ENCODE measurements at places on chromosomes 5 and 9.
A peak's percentile ranks its signal among the peaks of the same experiment; 100 is the strongest.

DNA sequence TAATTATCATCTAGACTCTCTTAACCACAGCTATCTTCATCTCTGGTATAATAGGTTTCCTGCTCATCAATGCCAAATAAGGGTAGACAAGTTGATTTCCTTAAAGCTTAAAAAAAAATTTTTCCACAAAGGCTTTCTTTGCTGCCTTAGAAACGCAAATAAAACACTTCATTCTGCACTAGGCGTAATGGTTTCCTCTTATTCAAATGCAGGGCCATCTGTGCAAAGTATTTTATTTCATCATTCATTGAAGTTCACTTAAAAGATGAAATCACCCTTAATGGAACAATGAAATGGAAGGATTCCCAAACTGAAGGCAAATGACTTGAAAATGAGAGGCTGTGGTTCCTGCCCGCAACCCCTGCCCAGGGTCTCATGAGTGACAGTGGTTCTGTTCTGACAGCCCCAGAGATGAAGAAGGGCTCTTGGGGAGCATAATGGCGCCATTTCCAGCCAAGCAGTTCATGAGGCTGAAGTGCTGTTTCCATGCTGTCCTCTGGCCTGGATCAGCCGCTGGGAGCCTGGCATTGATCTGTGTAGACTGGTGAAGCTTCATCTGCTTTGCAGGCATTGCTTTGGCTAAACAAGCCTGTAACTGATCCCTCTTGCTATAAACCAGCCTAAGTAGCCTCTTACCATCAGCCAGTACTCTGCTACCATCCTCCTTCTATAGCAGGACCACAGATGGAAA lies 276.9 kb upstream of the WWC1 start:
- no peak overlapping the region for H3K4me3 ChIP-seq
- H3K36me3 ChIP-seq: no peaks in the 10 kb centered on the region
- H3K27me3 ChIP-seq: no peaks in the 10 kb centered on the region
- H3K4me1 ChIP-seq: no peaks in the 10 kb centered on the region
- no peak overlapping the region for H3K27ac ChIP-seq
- no peak for DNase-seq

- no peak for DNase-seq
- H3K27ac ChIP-seq: no peak overlapping the region
- H3K27me3 ChIP-seq: no peaks in the 10 kb centered on the region
- no peak overlapping the region for H3K4me3 ChIP-seq
- peaks cover 13% of the 10 kb centered on the region for H3K4me1 ChIP-seq
Observed at GRCh38 chr5:93673316-93673954, 68.0 kb downstream of the POU5F2 start.

DNA sequence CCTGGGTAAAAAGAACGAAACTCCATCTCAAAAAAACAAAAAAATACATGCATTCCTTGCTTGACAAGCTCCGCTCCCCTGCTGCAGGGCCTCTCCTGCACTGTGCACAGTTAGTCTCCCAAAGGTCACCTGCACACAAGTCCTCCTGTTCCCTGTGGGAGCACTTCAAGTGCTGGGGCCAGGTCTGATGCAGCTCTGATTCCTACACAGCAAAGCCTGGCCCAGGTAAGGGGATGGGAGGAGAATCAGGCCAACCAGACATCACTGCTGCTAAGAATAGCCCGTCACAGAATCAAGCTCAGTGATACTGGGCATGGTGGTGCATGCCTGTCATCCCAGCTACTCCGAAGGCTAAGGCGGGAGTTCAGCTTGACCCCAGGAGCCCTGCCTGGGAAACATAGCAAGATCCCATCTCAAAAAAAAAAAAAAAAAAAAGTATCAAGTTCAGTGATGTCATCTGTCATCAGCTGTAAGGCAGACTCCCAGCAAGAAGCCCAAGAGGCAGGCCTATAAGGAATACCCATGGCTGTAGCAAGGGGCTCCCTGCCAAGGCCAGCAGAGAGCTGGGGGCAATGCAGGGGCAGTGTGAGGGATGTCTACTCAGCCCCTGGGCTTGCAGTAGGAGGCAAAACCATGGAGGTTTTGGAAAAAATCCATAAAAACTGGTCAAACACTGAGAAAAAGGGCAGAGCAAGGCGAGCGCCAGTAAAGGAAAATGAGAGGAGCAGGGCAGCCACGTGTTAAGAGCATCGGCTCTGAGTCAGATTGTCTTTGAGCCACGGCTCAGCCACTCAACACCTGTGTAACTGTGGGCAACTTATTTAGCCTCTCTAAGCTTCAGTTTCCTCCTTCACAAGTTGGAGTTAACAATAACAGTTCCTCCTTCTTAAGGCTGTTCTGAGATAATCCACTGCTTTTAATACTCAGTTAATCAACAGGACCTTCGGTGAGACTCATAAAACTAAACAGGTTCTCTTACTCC lies 3.2 kb downstream of the TPM2 start:
- peak overlapping the region; percentile 100 for H3K4me3 ChIP-seq
- H3K4me1 ChIP-seq: peaks cover 31% of the 10 kb centered on the region
- H3K27me3 ChIP-seq: no peaks in the 10 kb centered on the region
- H3K36me3 ChIP-seq: no peaks in the 10 kb centered on the region

- no peaks in the 10 kb centered on the region for H3K27me3 ChIP-seq
- H3K27ac ChIP-seq: no peak overlapping the region
- H3K4me3 ChIP-seq: no peak overlapping the region
- DNase-seq: no peak
- H3K36me3 ChIP-seq: no peaks in the 10 kb centered on the region
Observed at GRCh38 chr5:172097356-172097755, 90.7 kb downstream of the STK10 start.

DNA sequence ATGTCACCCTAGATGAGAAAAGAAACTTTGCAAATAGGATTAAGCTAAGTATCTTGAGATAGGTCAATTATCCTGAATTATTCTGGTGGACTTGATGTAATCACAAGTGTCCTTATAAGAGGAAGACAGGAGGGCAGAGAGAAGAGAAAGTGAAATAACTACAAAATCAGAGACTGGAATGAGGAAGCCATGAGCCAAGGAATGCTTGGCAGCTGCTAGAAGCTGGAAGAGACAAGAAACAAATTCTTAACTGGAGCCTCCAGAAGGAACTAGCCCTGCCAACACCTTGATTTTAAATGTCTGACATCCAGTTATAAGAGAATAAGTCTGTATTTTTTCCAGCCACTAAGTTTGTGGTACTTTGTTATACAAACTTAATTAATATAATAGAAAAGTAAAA lies 480.0 kb downstream of the NR2F1-AS1 start:
- H3K4me1 ChIP-seq: no peaks in the 10 kb centered on the region
- no peak overlapping the region for H3K4me3 ChIP-seq
- no peak overlapping the region for H3K27ac ChIP-seq
- no peaks in the 10 kb centered on the region for H3K27me3 ChIP-seq
- DNase-seq: no peak
- no peaks in the 10 kb centered on the region for H3K36me3 ChIP-seq

GRCh38 chr5:106142116-106142515 lies 1528.6 kb downstream of the EFNA5 start:
- no peak overlapping the region for H3K4me3 ChIP-seq
- peaks cover 6% of the 10 kb centered on the region for H3K4me1 ChIP-seq
- H3K36me3 ChIP-seq: no peaks in the 10 kb centered on the region
- no peaks in the 10 kb centered on the region for H3K27me3 ChIP-seq

DNA sequence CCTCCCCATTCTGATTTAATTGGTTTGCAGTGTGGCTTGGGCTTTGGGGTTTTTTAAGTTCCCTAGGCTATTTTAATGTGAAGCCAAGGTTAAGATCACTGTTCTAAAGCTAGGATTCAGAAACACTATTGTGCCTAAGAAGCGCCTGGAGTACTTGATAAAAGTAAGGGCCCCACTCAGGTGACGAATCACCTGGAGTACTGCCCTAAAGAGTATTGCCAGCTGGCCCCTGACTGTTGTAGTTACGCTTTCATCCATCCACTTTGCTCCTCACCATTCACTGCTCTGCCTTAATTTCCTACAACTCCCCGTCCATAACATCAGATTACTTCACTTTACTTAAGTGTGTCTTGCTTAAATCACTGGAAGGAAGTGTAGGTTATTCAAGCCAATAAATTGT lies 119.3 kb downstream of the CD180 start:
- H3K36me3 ChIP-seq: no peaks in the 10 kb centered on the region
- no peak overlapping the region for H3K27ac ChIP-seq
- no peak overlapping the region for H3K4me3 ChIP-seq
- H3K4me1 ChIP-seq: no peaks in the 10 kb centered on the region
- no peak for DNase-seq

DNA sequence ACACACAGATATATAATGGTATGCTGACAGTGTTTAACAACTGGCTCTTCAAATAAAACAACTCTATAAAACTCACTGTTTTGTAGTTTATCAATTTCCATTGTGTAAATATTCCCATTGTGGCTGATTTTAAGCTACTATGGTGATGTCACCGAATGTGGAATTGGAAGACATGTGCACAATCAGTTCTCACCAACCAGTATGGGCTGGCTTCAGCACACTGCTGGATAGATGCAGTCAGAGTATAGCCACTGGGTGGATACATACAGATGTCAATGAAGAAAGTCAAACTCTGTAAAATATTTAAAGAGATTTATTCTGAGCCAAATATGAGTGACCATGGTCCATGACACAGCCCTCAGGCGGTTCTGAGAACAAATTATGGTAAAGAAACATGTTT lies 475.9 kb upstream of the SMARCA2 start:
- no peaks in the 10 kb centered on the region for H3K36me3 ChIP-seq
- no peaks in the 10 kb centered on the region for H3K27me3 ChIP-seq
- DNase-seq: no peak
- H3K4me3 ChIP-seq: no peak overlapping the region
- H3K27ac ChIP-seq: no peak overlapping the region

DNA sequence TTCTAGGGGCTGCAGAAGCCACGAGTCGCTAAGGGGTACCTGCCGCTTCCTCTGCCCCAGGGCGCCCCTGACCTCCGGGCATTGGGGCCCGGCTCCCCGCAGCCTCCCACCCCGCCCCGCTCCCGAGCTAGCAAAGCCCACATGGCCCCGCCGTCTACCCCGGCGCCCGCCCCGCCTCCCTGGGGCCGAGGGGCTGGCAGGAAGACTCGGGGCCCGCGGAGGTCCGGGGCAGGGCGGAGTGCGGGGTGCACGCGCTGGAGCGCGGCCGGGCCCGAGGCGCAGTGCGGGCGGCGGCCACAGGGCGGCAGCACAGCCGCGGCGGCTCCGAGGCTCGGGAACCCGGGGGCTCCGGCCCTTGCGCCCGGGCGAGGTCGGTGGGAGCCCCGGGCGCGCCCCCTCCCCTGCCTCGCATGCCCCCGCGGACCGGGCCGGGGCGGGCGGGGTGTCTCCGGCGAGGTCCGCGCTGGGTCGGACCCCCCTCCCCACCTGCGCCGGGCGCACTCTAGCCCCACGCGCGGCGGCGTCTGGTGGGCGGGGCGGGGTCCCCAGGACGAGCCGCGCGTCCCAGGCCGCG lies 6.7 kb downstream of the NRARP start:
- no peaks in the 10 kb centered on the region for H3K36me3 ChIP-seq
- H3K4me3 ChIP-seq: peak overlapping the region; percentile 59
- peaks cover under 1% of the 10 kb centered on the region for H3K4me1 ChIP-seq

DNA sequence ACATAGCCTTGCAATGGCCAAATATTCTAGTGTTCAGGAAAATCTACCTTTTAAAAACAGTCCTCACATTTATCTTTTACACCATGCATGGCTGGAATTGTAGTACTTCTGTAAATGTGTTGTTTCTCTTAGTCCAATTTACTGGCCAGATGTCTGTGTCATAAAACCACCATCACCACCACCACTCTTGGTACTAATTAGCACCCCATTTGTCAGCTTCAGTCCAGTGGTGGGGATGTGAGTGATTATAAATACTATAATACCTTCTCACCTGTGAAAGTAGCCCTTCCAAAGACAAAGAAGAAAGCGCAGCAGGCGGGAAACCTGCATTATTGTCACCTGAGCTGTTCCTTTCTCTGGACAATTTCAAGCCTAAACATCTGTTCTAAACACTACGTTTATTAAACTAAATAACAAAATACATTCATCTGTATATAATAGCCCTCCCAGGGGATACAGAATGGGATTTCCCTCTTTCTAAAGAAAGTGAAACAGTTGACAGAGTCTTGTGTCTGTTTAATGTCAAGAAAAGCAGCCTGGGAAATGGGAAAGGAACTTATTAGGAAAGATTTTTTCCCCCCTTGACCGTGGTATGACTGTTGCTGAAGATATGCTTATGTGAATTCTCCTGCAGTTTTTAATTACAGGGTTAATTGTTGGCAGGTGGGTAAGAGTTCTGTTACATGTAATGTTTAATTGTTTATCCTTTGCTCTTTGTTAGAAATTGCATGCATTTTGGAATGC lies 144.5 kb upstream of the NUDT12 start:
- no peaks in the 10 kb centered on the region for H3K4me1 ChIP-seq
- no peaks in the 10 kb centered on the region for H3K36me3 ChIP-seq
- no peak overlapping the region for H3K4me3 ChIP-seq
- no peak for DNase-seq

- H3K4me1 ChIP-seq: no peaks in the 10 kb centered on the region
- H3K36me3 ChIP-seq: no peaks in the 10 kb centered on the region
Observed at GRCh38 chr9:8346296-8346695, 546.7 kb upstream of the DMAC1 start.

DNA sequence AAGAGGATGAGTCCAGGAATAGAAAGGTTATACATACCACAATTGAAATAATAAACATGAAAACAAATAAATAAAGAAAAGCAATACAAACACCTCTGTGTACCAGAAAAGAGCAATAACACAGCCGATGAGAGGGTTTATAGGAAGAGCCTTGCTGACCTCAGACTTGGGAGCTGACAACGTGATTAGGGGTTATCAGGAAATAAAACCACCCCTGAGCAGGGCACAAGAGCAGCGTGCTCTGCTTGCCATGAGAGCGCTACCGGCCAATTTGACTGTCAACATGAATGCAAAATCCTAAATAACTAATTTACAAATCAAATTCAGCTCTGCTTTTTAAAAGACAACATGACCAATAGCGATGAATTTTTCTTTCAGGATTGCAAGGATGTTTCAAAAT lies 2.6 kb upstream of the FREM1 start:
- H3K4me3 ChIP-seq: no peak overlapping the region
- H3K4me1 ChIP-seq: no peaks in the 10 kb centered on the region
- no peaks in the 10 kb centered on the region for H3K27me3 ChIP-seq
- H3K36me3 ChIP-seq: no peaks in the 10 kb centered on the region

GRCh38 chr5:1962619-1963355 lies 80.1 kb upstream of the IRX4 start:
- H3K27ac ChIP-seq: no peak overlapping the region
- DNase-seq: no peak
- H3K4me1 ChIP-seq: no peaks in the 10 kb centered on the region

- H3K27ac ChIP-seq: no peak overlapping the region
- DNase-seq: no peak
- H3K36me3 ChIP-seq: no peaks in the 10 kb centered on the region
- H3K27me3 ChIP-seq: no peaks in the 10 kb centered on the region
- H3K4me3 ChIP-seq: no peak overlapping the region
Observed at GRCh38 chr5:110053205-110053604, 363.5 kb downstream of the MAN2A1 start.

GRCh38 chr5:9559965-9560364 lies 14.1 kb upstream of the SEMA5A start:
- H3K36me3 ChIP-seq: no peaks in the 10 kb centered on the region
- no peaks in the 10 kb centered on the region for H3K4me1 ChIP-seq
- no peaks in the 10 kb centered on the region for H3K27me3 ChIP-seq
- no peak overlapping the region for H3K27ac ChIP-seq
- H3K4me3 ChIP-seq: no peak overlapping the region

All from psoas muscle (tissue), 8 donors.